ENCODE measurements at places on chromosomes 5 and 9.

GRCh38 chr5:24714746-24715145, 70.0 kb upstream of the CDH10 start:
- DNase-seq: no peak

DNA sequence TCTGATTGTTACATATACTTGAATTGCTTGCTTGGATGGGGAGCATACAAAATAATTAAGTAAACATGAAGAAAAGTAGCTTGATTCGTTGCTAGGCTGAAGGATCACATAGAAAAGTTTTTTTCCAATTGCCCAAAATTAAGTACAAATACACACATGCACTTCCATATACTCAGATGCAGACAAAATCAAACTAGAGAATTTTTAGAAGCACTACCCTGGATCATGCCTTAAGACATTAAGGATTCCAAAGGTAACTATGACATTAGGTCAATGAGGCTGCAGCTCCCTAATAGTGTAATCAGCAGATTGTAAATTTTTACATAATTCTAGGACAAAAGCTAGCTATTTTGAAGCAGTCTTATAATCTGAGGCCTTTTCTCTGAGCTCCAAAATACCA, 216.9 kb upstream of the TMEM161B start:
- DNase-seq: no peak

- DNase-seq: no peak
Measured at GRCh38 chr5:55231029-55231918, 2.1 kb downstream of the CCNO start.

GRCh38 chr5:19616701-19617215, 371.2 kb downstream of the CDH18 start:
- no peak for DNase-seq

GRCh38 chr9:100052375-100052774, 46.4 kb downstream of the ERP44 start:
- no peak for DNase-seq

DNA sequence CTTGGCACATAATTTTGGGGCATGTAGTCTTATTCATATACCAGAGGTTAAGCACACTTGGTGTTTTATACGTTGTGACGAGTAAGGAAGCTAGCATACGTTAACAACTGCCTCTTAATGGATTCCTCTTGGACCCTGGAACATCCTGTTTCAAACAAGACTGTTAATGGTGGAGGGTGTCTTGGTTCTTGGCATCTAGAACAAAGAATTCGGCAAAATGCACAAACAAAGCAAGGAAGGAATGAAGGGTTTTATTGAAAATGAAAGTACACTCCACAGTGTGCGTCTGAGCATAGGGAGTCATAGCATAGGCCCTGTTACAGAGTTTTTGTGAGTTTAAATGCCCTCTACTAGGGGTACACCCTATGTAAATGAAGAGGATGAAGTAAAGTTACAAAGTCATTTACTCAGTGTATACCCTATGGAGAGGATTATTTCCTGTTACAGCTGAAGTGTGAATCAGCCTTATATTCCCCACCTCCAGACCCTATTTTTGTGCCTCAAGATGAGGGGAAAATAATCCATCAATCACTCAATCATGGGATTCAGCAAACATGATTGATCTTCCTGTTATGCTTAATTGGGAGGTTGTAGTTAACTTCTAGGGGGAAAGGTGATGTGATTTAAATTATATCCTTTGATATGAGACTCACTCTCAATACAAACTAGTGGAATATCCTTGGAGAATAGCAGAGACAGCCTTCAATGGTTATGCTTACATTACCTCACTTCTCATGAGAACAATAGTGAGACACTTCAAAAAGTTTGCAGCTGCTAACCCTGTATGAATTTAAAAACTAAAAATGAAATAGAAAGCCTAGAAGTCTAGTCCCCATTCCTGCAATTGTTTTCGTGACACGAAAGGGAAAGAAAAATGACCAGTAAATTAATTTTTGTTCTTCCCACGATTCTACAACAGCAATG, 84.9 kb upstream of the MYO10 start:
- DNase-seq: no peak

DNA sequence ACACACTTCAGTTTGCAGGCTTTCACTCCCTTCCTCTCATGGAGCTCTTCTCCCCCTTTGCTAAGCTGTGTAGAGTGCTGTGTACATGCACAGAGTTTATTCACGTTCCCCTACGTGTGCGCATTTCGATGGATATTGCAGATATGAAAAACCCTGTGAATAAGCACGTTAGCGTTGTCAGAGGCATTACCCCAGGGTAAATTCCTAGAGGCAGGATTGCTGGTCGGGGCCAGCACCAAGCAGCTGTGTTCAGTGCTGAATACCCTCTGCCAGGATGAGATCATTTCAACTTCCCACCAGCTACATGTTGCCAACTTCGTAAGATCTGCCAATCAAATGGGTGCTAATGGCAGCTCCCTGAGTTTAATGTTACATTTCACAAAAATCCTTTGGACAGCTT, 172.3 kb upstream of the PPP1R26 start:
- no peak for DNase-seq

DNA sequence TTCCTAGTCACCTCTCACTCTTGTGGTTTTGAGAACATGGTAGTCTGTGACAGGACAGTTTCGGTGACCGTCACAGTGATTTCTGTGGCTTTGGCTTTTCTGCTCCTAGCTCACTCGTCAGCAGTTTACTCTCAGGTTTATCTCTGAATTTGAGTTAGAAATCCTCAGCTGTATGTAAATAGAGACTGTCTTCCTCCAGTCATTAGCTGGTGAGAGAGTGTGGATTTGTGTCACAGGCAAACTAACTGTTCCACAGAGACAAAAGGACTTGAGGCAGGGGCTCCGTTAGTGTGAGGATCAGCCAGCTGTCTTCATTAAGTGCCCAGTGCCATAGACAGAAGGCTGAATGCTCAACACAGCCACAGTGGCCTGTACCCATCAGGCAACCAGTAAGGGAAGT, 131.4 kb downstream of the CD180 start:
- DNase-seq: no peak

GRCh38 chr9:38129366-38129765, 60.3 kb upstream of the SHB start:
- no peak for DNase-seq

GRCh38 chr5:133582971-133583370, 29.4 kb downstream of the FSTL4 start:
- no peak for DNase-seq

DNA sequence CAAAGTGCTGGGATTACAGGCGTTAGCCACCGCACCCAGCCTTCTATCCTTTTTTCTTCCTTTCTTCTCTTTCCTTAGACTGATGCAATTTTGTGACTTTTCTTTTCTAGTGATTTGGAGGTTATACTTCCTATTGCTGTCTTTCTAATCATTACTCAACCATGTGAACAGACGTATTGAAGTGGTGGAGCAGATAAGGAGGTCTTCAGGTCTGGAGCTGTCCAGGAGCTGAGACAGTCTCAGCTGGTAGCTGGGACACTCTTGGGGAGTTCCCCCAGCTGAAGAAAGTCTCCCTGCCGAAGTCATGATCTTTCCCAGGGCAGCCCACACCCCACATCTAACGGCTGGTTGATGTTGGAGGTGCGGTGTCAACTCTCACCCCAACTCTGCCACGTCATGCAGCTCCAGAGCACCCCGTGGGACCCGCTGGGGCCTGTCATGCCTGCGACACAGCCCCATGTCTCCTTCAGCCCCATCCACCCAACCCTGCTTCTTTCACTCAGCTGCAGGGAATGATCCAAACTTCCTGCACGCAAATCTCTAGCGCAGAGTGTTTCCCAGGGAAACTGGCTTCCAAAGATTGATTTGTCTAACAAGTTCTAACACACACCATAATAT, 41.1 kb downstream of the NSUN2 start:
- DNase-seq: no peak

DNA sequence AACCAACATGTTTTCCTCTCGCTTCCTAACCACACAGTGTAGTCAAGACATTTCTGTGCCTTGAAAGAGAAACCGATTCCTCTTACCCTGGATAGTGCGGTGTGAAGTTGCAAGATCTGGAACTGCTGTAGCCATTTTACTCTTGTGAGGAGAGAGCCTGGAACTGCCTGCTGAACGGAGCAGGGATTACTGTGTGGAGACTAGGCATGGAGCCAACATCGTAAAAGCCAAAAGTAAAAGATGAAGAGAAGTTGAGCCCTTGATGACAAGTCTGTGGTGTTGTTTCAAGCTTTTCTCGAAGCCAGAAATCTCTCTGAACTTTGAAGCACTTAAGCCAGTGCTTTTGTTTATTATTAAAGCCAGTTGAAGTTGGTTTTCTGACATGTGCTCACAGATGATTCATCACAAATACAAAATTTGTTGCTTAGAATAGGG, 110.1 kb upstream of the GRIN3A start:
- DNase-seq: no peak

DNA sequence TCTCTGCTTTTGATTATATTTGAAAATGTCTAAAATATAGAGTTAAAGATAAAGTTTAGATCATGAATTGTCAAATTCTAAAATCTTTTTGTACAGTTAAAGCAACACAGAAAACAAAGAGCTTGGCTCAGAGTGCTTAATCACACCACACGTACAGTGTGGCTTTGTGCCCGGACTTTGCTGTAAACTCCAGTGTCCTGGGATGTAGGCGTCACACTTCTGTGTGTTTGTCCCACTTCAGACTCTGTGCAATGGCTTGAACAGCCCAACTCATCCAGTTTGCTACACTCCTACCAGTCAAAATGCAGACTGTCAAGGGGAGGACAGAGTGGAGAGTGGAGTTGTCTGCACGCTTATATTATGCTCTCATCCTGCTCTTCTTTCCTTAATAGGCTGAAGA, 45.3 kb downstream of the SMARCA2 start:
- DNase-seq: no peak

DNA sequence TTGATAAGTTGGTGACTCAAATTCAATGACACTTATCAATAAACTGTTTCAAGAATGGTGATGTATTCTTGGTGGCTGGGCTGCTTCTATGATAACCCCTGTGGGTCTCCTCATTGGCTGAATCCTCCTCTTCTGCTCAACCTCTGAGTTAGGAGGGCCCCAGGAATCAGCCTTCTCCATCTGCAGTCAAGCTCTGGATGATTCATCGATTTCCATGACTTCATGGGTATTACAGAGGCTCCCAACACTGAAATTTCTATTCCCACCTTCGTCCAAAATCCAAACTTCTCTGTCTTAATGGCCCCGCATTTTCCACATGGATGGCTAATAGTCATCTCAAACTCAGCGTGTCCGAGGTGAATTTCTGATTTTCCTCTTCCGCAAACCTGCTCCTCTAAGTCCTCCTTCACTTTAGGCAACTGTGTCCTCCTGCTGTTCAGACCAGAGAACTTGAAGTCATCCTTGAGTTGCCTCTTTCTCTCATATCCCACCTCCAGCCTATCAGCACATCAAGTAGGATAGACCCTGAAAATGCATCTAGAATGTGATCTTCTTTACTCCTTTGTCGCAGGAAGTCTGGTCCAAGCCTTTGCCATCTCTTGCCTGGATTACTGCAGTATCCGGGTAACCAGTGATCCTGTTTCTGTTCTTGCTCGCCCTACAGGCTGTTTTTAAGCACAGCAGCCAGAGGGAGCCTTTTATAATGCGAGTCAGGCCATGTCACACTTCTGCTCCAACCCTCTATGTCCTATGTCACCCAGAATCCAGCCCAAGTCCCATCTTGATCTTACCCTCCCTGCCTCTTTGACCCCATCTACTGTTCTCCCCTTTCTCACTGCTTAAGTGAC, 41.4 kb upstream of the IL7R start:
- DNase-seq: peak; percentile 10

DNA sequence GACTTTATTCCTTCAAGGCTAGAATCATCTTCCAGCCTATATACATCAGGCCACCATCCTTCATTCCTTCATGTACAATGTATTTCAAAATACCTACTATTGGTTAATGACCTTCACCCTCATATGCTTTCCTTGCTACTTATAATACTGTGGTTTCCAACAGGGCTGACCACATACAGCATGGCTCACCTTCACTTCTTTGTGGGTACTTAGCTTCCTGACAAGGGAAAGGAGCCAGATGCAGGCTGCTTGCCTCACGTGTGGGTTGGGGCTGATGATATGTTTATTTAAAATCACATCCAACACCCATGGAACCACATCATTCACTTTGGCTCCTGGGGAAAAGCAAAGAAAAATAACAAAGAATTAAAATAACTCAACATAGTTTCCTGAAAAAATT, 63.9 kb upstream of the OR2K2 start:
- no peak for DNase-seq

- no peak for DNase-seq
Measured at GRCh38 chr5:53815471-53815870, 255.0 kb downstream of the NDUFS4 start.

GRCh38 chr5:179699616-179700237, 960 bp downstream of the CANX start:
- peak; percentile 32 for DNase-seq

DNA sequence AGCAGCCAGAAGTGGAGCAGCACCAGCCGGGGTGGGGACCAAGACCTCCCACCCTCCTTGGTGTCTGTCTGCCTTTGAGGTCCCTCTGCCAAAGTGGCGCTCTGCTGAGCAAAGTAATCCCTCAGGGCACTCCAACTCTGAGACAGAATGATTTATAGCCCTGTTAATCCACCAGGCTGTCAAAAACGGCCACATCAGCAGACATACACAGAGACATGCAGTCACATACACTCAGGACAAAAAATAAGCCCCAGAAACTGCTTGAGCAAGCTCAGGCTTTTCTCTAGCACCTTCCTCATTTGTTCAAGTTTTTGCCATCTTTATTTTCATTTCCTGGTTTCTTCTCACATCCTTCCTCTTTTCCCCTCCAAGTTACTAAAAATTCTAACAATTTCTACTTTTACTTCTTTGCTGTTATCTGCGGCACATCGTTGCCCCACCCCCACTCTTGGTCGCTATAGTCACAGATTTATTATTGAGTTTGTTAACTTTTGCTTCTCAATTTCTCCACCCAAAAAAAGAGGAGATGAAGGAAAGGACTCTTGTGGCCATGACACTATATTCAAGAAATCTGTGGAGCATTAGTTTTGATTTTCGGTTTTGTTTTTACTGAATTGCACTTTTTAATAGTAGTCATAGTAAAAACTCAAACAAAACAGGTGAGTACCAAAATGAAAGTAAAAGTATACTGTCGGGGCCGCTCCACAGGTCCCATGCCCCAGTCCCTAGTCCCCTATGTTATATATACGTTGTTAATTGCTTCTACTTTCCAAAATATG, 17.4 kb upstream of the ADRB2 start:
- DNase-seq: no peak

- no peak for DNase-seq
Measured at GRCh38 chr5:14257995-14258403, 114.9 kb downstream of the TRIO start.

- DNase-seq: no peak
Measured at GRCh38 chr5:93599001-93599379, 16.0 kb downstream of the NR2F1 start.

GRCh38 chr5:143574236-143574635, 170.8 kb upstream of the NR3C1 start:
- DNase-seq: no peak

DNA sequence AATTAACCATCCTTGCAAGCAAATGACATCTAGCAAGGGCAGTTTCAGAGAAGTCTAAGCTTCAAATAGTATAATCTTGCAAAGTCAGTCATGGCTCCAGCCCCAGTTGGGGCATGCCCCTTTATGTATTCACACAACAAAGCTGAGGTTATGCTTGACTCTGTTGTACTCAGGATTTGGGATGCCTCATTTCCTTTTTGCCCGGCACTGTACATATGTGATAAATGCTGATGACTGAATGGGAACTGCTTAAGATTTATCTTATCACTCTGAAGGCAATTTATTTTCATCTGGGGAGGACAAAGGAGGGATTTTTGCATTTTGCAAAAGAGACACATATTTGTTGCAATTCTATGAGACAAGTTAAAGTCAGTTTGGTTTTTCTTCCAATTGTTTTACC, 219.2 kb downstream of the TRPM3 start:
- no peak for DNase-seq

- no peak for DNase-seq
Measured at GRCh38 chr5:180142021-180142765, 66.8 kb downstream of the RASGEF1C start.
